Activated CD8-positive, alpha-beta memory T cell treated with anti-CD3 and anti-CD28 coated beads, Interleukin-2, amount 10 ng/mL, durations not matched to agents 7 days and 5 days (primary cell): ENCODE measurements at places on chromosomes 4 and X. TPM values are rescaled to one million over a fixed set of nuclear protein-coding genes. Genes with fewer than 3 reads are reported as not detected.

Gene BEX1
- not detected for total RNA-seq

Gene S100P
- 1.3 TPM for total RNA-seq

Gene PROM1
- total RNA-seq, result not detected

Gene PPP2R2C
- total RNA-seq, result not detected

Gene DGKK
- not detected for total RNA-seq

Gene TLR2
- 0.41 TPM for total RNA-seq

Gene DUSP21
- not detected for total RNA-seq

Gene ARMCX4
- total RNA-seq, result 2.4 TPM

Gene MAGEB1
- not detected for total RNA-seq

Gene NLGN4X
- not detected for total RNA-seq

Gene NDP
- not detected for total RNA-seq

Gene FGFBP1
- total RNA-seq, result not detected

Gene NCAPG
- 102 TPM for total RNA-seq

Gene F8A2
- total RNA-seq, result not detected

Gene PRAF2
- total RNA-seq, result 21.4 TPM

Gene STAP1
- 32.4 TPM for total RNA-seq
